ENCODE measurements at places on chromosomes 4 and X.

DNA sequence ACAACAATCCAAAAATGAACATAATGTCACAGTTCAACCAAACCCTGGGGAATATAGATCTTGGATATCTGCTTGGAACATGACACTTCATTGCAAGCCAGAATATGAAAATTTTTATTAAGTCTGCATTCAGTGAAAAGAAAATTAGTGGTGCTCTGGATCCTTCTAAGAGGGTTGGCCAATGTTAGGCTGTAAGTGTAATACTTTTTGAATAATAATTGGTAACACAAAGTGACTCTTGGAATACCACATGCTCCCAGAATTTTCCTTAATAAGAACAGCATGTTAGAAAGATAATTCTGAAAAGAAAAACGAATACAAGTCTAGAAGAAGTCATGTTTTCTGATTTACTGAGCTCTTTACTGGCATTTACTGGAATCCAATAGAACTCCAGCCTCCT lies 175.8 kb downstream of the RASL11B start:
- DNase-seq, result no peak

- DNase-seq, result no peak
Measured at GRCh38 chrX:33339219-33339618, 127.9 kb upstream of the DMD start.

- no peak for DNase-seq
Measured at GRCh38 chr4:87009095-87009648, 74.4 kb downstream of the AFF1 start.

DNA sequence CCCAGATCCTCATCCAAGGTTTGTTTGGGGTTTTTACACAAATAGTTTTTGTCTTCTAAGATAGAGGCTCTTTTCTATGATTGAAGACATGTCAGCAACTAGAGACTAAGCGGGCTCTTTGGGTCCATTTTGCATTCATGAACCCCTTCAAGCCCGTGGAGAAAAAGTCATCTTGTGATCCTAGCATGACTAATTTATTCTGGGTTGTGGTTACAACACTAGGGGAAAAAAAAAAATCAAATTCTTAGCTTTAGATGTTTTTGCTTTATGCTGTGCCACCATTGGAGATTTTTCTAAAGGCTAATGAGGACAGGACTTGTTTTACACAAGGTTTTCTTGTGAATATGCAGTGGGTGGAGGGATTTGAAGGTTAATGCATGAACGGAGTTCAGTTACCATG lies 440.0 kb downstream of the PCDH7 start:
- DNase-seq, result no peak

DNA sequence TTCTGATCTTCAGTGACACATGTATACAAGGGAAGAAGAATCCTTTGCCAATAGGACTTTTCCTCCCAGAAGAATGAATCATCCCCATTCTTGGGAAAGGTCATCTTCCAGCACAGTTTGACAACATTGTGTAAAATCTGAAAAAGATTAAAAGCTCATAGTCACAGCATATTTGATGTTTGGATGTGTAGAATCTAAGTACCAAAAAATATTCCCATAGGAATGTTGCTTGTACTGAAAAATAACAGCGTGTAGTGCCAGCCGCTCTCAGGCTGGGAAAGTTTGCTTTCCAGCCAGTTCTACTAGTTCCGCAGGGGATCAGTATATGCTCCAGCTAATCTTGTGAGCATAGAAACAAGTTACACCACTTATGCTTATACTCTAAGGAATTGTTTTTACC lies 74.7 kb upstream of the IL13RA1 start:
- no peak for DNase-seq

GRCh38 chr4:87060957-87061356 lies 126.1 kb downstream of the AFF1 start:
- no peak for DNase-seq

GRCh38 chr4:150722908-150723362 lies 141.0 kb downstream of the MAB21L2 start:
- DNase-seq, result no peak

Data from activated T-cell treated with anti-CD3 and anti-CD28 coated beads for 4 hours (primary cell).